Activated naive CD4-positive, alpha-beta T cell treated with anti-CD3 and anti-CD28 coated beads for 36 hours (primary cell): ENCODE measurements at places on chromosomes 2 and 18. TPM values are rescaled to one million over a fixed set of nuclear protein-coding genes. Genes with fewer than 3 reads are reported as not detected.

DNA sequence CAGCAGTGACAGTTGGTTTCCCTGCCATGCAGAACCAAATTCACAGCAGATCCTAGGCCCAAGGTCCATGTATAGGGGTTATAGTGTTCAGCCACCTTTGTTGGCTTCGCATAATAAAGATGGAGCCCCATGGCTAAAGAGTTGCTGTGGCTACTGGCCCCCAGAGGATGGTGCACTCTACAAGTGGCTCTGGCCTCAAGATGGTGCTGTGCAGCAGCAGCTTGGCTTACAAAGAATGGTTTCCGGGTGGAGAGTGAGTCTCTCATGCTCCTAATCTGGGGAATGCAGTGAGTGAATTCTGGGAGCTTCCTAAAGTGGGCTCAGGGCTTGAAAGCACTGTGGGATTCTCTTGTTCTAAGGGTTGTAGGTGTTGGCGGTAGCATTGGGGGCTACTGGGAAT lies 1199.7 kb downstream of the CNTNAP5 start:
- H3K27me3 ChIP-seq: no peaks in the 10 kb centered on the region
- no peaks in the 10 kb centered on the region for H3K36me3 ChIP-seq
- no peak for DNase-seq
- H3K27ac ChIP-seq: no peak overlapping the region
- no peak overlapping the region for H3K4me3 ChIP-seq

GRCh38 chr2:120105360-120105759 lies 92.5 kb downstream of the EPB41L5 start:
- no peak for DNase-seq
- no peak overlapping the region for H3K27ac ChIP-seq
- no peak overlapping the region for H3K4me3 ChIP-seq
- H3K4me1 ChIP-seq: peaks cover 22% of the 10 kb centered on the region
- H3K36me3 ChIP-seq: peaks cover 7% of the 10 kb centered on the region

- no peak overlapping the region for H3K27ac ChIP-seq
- no peaks in the 10 kb centered on the region for H3K27me3 ChIP-seq
- H3K4me3 ChIP-seq: no peak overlapping the region
- DNase-seq: no peak
Measured at GRCh38 chr2:85681776-85682175, 12.4 kb upstream of the GNLY start.

DNA sequence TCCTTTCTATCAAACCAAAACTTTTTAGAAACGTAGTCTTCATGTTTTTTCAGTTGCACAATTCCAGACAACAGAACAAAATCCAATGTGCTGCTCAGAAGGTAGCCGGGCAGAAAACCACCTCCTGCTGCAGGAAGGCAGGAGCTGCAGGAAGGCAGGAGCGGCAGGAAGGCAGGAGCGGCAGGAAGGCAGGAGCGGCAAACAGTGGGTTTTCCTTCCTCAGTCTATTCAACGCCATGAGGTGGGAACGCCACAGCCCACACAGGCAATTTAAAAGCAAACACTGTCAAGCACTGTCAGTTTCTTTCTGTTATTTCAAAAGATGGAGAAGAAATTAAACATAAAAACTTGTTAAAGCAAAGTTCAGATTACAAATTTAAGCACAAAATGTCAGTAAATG lies 601.2 kb upstream of the SALL3 start:
- no peak overlapping the region for H3K4me3 ChIP-seq
- no peaks in the 10 kb centered on the region for H3K4me1 ChIP-seq
- no peak for DNase-seq
- no peaks in the 10 kb centered on the region for H3K36me3 ChIP-seq
- no peak overlapping the region for H3K27ac ChIP-seq

DNA sequence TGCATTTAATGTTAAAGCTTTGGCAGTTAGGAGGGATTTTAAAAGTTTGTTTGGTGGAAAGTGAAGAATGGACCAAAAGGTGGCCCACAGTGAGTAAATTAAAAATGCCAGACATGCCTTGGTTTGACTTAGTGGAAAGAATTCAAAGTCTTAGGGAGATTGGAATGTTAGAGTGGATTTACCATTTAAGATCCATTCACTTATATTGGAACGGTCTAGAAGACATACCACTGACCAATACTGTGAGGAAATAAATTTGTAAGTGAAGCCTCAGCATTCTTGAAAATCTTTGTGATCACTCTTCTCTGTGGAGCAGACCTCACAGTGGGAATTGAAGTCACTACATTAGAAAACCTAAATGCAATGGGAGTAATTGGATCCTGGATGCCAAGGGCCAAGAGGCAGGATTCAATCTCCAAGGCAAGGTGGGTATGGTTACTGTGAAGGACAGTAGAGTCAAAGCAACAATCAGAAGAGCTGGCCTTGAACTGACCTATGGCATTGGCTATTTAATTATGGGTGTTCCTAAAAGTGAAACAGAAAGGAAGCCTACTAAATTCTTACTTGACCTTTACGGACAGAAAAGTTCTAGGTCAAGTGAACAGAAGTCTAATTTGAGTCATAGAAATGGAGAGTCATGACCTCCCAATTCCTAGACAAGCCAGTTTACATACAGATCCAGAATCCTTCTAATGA lies 40.2 kb upstream of the VRK2 start:
- no peak overlapping the region for H3K4me3 ChIP-seq
- no peak for DNase-seq
- no peaks in the 10 kb centered on the region for H3K4me1 ChIP-seq
- no peak overlapping the region for H3K27ac ChIP-seq
- H3K36me3 ChIP-seq: no peaks in the 10 kb centered on the region
- H3K27me3 ChIP-seq: no peaks in the 10 kb centered on the region

DNA sequence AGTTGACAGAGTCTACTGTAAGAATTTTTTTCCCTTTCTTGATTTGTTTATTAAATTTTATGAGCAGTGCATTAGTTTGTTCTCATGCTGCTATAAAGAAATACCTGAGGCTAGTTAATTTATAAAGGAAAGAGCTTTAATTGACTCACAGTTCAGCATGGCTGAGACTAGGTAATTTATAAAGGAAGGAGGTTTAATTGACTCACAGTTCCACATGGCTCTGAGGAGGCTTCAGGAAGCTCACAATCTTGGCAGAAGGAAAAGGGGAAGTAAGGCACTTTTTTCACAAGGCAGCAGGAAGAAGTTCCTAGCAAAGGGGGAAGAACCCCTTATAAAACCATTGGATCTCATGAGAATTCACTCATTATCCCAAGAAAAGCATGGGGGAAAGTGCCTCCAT lies 191.4 kb upstream of the VRK2 start:
- no peak for DNase-seq
- H3K4me1 ChIP-seq: no peaks in the 10 kb centered on the region
- H3K27ac ChIP-seq: no peak overlapping the region
- H3K4me3 ChIP-seq: no peak overlapping the region
- no peaks in the 10 kb centered on the region for H3K27me3 ChIP-seq
- H3K36me3 ChIP-seq: no peaks in the 10 kb centered on the region

GRCh38 chr2:239788576-239789098 lies 236.5 kb downstream of the NDUFA10 start:
- no peak for DNase-seq
- no peak overlapping the region for H3K27ac ChIP-seq
- H3K4me1 ChIP-seq: no peaks in the 10 kb centered on the region
- no peak overlapping the region for H3K4me3 ChIP-seq

DNA sequence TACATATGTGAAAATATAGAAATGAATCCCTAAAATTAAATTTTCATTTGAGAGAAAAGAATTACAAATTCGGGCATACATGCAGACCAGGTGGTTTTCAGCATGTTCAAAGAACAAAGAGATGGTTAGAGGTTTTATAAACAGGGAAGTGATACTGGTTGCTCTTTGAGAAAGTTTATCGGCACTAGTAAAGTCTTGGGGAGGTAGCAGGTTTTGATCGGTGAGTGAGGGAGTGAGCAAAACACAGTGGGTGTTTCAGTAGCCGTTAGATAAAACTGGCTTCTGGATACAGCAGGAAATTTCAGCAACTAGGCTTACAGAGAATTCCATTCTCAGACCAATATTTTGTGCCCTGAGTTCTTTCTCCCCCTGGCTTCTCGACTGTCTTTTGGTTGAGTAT lies 51.1 kb downstream of the DSC3 start:
- no peaks in the 10 kb centered on the region for H3K27me3 ChIP-seq
- no peaks in the 10 kb centered on the region for H3K4me1 ChIP-seq
- H3K36me3 ChIP-seq: no peaks in the 10 kb centered on the region
- no peak for DNase-seq
- no peak overlapping the region for H3K4me3 ChIP-seq

GRCh38 chr2:134203175-134203574 lies 50.7 kb upstream of the MGAT5 start:
- H3K4me1 ChIP-seq: peaks cover 26% of the 10 kb centered on the region
- H3K4me3 ChIP-seq: no peak overlapping the region
- no peaks in the 10 kb centered on the region for H3K27me3 ChIP-seq
- H3K36me3 ChIP-seq: no peaks in the 10 kb centered on the region
- no peak overlapping the region for H3K27ac ChIP-seq
- DNase-seq: no peak

DNA sequence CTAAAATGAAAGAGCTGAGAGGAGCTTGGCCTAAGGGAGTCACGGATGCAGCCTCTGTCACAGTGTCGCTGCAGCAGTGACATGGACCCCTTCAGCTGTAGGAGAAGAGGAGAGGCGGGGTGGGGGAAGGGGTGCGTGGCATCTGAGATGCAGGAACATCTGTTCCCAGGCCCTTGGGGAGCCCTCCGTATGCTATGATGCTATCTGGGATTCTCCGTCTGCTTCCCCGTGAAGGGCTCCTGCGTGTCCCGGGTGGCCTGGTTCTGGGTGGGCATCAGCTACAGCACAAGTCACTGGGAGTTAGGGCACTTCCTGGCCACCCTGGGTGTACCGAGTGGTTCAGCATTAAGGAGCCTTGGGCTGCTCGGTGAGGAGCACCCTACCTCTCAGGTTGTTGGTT lies 35.6 kb upstream of the B3GNT7 start:
- no peaks in the 10 kb centered on the region for H3K27me3 ChIP-seq
- H3K4me1 ChIP-seq: peaks cover 8% of the 10 kb centered on the region
- no peak overlapping the region for H3K4me3 ChIP-seq
- no peak for DNase-seq
- no peaks in the 10 kb centered on the region for H3K36me3 ChIP-seq

- no peaks in the 10 kb centered on the region for H3K27me3 ChIP-seq
- no peaks in the 10 kb centered on the region for H3K4me1 ChIP-seq
- no peak for DNase-seq
- H3K27ac ChIP-seq: no peak overlapping the region
Measured at GRCh38 chr2:70716131-70716743, 51.8 kb downstream of the ADD2 start.

GRCh38 chr2:101419096-101419663 lies 31.9 kb upstream of the CREG2 start:
- H3K36me3 ChIP-seq: no peaks in the 10 kb centered on the region
- no peaks in the 10 kb centered on the region for H3K27me3 ChIP-seq
- H3K4me1 ChIP-seq: no peaks in the 10 kb centered on the region

DNA sequence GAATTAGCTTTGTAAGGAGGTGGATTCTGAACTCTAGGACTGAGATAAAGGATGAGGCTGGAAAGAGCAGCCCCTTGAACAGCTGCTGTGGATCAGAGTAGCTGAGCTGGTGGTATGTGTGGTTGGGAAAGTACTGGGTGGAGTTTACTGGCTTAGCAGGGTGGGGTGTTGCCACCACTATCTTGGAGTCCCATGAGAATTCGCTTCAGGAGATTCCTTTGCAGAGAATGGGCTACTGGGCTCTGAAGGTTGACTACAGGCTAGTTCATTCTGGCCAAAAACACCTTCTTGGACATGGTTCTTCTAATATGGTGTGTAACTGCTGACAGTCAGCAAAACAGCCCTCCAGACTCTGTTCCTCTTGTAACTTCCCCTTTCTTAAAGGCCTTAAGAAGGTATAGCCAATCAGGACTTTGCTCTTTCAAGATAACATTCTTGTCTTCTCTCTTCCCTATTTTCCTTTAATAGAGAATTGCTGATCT lies 52.7 kb downstream of the TET3 start:
- peak overlapping the region; percentile 37 for H3K27ac ChIP-seq
- H3K36me3 ChIP-seq: no peaks in the 10 kb centered on the region
- H3K27me3 ChIP-seq: no peaks in the 10 kb centered on the region
- peaks cover 81% of the 10 kb centered on the region for H3K4me1 ChIP-seq
- no peak overlapping the region for H3K4me3 ChIP-seq

GRCh38 chr2:23530909-23531276 lies 145.9 kb downstream of the KLHL29 start:
- H3K4me3 ChIP-seq: no peak overlapping the region
- H3K36me3 ChIP-seq: no peaks in the 10 kb centered on the region
- H3K27ac ChIP-seq: no peak overlapping the region
- peaks cover 48% of the 10 kb centered on the region for H3K4me1 ChIP-seq
- no peaks in the 10 kb centered on the region for H3K27me3 ChIP-seq

GRCh38 chr2:185796758-185797157 lies 58.2 kb downstream of the FSIP2 start:
- H3K36me3 ChIP-seq: no peaks in the 10 kb centered on the region
- H3K27ac ChIP-seq: no peak overlapping the region
- DNase-seq: no peak
- no peak overlapping the region for H3K4me3 ChIP-seq
- H3K4me1 ChIP-seq: no peaks in the 10 kb centered on the region

DNA sequence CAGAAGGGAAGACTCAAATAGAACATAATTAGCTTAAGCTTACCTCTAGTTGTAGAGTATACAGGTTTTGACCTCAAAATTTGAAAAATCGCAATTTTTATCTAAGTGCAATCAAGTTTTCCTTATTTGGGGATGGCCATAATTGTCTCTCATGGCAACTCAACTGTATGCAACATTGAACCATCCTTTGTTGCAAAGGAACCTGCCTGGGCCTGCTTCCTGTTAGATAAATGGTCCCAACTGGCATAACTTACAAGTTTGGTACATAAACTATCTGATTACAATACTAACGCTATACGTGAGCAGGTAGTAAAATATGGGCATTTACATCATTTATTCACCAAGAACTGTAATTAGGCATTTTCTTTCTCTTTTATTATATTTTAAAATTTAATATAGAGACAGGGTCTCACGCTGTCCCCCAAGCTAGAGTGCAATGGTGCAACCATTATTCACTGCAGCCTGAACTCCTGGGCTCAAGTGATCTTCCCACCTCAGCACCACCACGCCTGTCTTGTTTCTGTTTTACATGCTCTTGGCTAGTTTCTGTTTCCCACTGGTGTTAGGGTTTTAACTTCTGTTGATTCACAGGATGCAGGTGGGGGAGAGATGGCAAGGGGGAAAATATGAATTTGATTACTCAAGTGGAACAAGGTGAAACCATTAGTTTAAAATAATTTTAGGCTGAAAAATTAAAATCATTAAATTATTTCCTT lies 55.3 kb upstream of the B3GNT2 start:
- H3K36me3 ChIP-seq: peaks cover 5% of the 10 kb centered on the region
- H3K27me3 ChIP-seq: no peaks in the 10 kb centered on the region
- H3K27ac ChIP-seq: no peak overlapping the region
- H3K4me1 ChIP-seq: peaks cover 7% of the 10 kb centered on the region

- H3K36me3 ChIP-seq: no peaks in the 10 kb centered on the region
- H3K4me3 ChIP-seq: no peak overlapping the region
- no peak overlapping the region for H3K27ac ChIP-seq
- no peaks in the 10 kb centered on the region for H3K4me1 ChIP-seq
- DNase-seq: no peak
- H3K27me3 ChIP-seq: no peaks in the 10 kb centered on the region
Measured at GRCh38 chr2:142218471-142218870, 87.7 kb upstream of the LRP1B start.

- no peak overlapping the region for H3K4me3 ChIP-seq
- peaks cover 6% of the 10 kb centered on the region for H3K27me3 ChIP-seq
- peaks cover 2% of the 10 kb centered on the region for H3K4me1 ChIP-seq
- DNase-seq: no peak
Measured at GRCh38 chr2:222436040-222436413, 11.7 kb downstream of the SGPP2 start.

CCDC141 gene
- 4.6 TPM for total RNA-seq

PIGN gene
- 22.6 TPM for total RNA-seq

MDH1B gene
- 0.86 TPM for total RNA-seq

ABHD3 gene
- total RNA-seq: 14.5 TPM

BOLL gene
- total RNA-seq: not detected

AMMECR1L gene
- 13.1 TPM for total RNA-seq

LHCGR gene
- not detected for total RNA-seq

ACVR1C gene
- total RNA-seq: 3.6 TPM

CFC1 gene
- total RNA-seq: not detected

PAX8 gene
- total RNA-seq: 2.0 TPM

LCT gene
- 0.07 TPM for total RNA-seq

REL gene
- total RNA-seq: 40.3 TPM
